ENCODE measurements at places on chromosomes 1 and 21. TPM values are rescaled to one million over a fixed set of nuclear protein-coding genes. Genes with fewer than 3 reads are reported as not detected.

Gene CD247
- total RNA-seq, result 0.25 TPM

Gene KPRP
- total RNA-seq, result not detected

Gene SYT6
- total RNA-seq, result 0.13 TPM

Gene AKR7A3
- 0.65 TPM for total RNA-seq

Gene RERE
- 29.3 TPM for total RNA-seq

Gene RUNX3
- total RNA-seq, result not detected

Gene SMYD3
- 21.4 TPM for total RNA-seq

Gene ASTN1
- not detected for total RNA-seq

Gene PLA2G2F
- total RNA-seq, result not detected

Gene MROH7
- 0.13 TPM for total RNA-seq

Gene ASAP3
- total RNA-seq, result 14.5 TPM

Gene IL6R
- 6.7 TPM for total RNA-seq

Gene SPRR5
- total RNA-seq, result not detected

Gene IL19
- total RNA-seq, result not detected

Gene FAM72A
- 7.7 TPM for total RNA-seq

Gene ERICH3
- total RNA-seq, result not detected
